HTR-8/SVneo (cell line): ENCODE measurements at places on chromosomes 4 and X.

- no peak for DNase-seq
These were observed 2.8 kb downstream of the AWAT2 start for GRCh38 chrX:70046978-70047377.

- no peak for DNase-seq
These were observed 136.8 kb downstream of the C4orf33 start for GRCh38 chr4:129232589-129233337.

GRCh38 chrX:153416781-153417450 is 5.6 kb downstream of the ZFP92 start:
- no peak for DNase-seq

- no peak for DNase-seq
These were observed 290.9 kb upstream of the LDB2 start for GRCh38 chr4:17189401-17189720.

- no peak for DNase-seq
These were observed 213.6 kb downstream of the CPE start for GRCh38 chr4:165592386-165592785.

GRCh38 chr4:153438916-153439756 is 27.0 kb upstream of the TMEM131L start:
- no peak for DNase-seq

- DNase-seq: no peak
These were observed 67.9 kb upstream of the TBL1X start for GRCh38 chrX:9396930-9397329.

DNA sequence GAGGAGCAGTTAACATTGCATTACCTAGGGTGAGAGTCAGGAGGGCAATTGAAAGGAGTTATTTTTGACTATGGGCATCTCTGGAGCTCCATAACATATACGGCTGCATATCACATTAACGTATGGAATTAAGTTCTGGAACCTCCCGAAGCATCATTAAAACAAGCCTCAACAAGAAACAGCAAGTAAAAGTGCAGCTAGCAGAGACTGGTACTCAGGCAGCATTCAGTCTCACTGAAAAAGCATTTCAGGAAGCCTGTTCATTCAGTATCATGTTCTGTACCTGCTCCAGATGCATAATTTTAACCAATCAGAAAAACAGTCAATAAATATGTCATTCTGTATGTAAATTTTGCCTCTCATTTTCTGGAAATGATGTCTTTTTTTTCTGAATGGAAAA is 299.6 kb downstream of the EPHA5 start:
- DNase-seq: no peak

DNA sequence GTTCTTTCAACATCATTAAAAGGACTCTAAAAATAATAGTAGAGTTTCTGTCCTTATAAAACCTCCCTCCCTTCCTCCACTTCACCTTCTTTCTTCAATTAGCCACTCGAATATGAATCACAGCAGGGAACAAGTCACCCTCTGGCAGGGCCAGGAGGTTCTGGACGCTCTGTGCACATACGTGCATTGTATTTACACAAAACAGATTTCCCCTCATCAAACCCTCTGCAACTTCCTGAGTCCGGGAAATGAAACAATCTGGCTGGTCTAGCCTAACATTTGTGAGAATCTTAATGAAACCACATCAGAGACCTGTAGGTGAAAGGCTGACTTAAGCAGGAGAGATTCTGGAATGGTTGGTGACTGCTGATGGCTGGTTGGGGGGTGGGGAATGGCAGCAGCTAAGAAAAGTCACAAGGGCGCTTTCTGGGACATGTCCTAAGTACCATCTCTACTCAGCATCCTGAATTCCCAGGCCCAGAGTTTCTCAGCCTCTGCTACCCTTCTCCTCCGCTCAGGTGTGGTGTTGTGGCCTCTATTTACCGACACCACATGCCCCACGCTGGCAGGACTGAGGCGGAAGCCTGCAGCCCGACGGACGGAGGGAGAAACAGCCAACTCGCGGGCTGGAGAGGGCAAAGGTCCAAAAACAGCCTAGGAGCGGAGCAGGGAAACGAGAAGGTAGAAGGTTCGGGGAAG is 1.0 kb downstream of the ZDHHC9 start:
- no peak for DNase-seq

DNA sequence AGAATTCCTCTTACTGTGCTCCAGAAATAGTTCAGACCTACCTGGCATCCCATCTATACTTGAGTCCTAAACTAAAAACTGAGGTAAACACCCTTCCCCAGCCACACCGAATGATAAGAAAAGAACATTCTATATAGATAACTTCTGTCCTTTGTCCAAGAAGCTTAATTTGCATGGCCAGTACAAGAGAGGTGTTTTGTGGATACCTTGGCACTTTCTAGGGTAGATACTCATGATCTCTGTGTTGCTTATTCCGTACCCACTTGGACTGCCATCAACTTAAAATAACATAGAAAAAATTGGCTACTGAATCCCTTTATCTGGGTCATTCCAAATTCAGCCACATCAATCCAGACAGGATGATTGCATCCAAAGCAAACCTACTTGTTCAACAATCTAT is 1050.4 kb downstream of the STIM2 start:
- no peak for DNase-seq

DNA sequence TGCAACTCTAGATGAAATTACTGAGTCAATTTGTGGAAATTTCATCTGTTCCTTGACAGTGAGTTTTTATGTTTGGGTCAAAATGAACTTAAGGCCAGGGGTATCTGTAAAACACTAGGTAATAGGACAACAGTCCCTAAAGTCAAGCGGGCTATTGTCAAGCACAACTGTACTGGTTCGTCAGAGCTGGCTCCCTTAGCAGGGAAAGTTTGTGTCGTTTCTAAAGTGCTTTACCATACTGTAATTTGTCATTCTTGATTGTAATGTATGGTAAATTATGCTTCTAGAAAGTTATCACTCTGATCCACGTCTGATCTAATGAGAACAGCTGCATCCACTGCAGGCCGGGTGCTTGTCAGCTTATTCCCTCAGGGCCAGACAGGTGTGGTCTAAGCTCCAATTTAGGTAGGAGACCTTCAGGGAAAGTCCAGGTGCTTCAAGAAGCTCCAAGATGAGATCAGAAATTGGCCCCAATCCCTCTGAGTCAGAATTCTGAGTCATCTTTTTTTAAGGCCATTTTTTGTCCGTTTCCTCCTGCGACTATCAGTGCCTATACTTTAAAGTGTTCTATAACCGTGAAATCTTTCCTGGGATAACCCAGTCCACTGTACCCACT is 92.2 kb downstream of the PALLD start:
- DNase-seq: peak; percentile 50

DNA sequence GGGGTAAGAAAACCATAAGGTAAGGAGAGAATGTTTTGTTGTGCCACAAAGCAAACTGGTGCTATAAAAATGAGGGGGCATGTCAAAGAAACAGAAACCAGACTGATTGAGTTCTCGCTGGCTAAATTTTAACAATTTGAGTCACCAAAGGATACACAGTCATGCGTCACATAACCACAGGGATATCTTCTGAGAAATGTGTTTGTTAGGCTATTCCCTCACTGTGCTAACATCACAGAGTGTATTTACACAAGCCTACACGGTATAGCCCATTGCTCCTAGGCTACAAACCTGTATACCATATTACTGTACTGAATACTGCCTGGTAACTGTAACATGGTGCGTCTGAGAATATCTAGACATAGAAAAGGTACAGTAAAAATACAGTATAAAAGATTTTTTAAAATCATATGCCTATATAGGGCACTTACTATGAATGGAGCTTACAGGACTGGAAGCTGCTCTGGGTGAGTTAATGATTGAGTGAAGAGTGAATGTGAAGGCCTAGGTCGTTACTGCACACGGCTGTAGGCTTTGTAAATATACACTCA is 50.1 kb downstream of the FBXW7 start:
- no peak for DNase-seq

- DNase-seq: peak; percentile 12
These were observed 29.6 kb downstream of the ADH7 start for GRCh38 chr4:99405433-99406115.

- peak; percentile 59 for DNase-seq
These were observed 305 bp upstream of the MAB21L2 start for GRCh38 chr4:150581641-150582051.

GRCh38 chrX:5163663-5164062 is 1065.0 kb downstream of the NLGN4X start:
- no peak for DNase-seq

DNA sequence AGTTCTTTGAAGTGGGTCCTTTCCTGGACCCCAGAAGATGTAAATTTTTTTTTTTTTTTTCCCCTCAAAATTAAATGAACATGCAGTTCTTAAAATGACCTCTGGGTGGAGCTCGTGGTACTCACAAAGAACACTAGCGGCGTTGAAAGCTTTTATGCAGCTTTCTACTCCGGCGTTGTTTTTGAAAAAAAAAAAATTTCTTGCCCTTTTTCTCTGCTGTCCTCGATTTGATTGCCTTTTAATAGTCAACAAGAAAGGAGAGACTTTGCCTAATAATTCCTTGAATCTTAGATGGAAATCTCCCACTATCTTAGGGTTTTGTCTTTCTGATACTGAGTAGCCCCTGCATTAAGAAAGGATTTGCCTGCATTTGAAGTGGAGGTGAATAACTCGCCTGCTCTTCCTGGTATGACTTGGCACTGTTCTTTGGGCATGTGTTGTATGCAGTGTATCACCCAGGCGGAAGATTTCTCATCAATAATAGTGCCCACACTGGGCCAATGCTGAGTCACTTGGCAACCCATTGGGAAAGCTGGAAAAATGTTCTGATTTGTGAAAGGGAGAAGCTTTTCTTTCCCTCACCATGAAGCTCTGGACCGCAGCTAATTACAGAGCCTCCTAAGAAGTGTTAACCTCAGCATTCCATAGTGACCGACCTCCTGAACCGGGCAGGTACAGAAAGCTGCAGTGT is 104.0 kb downstream of the PHEX start:
- DNase-seq: peak; percentile 54

- DNase-seq: no peak
These were observed 23.4 kb upstream of the WFS1 start for GRCh38 chr4:6246170-6246634.

- DNase-seq: no peak
These were observed 223.7 kb upstream of the DIPK2B start for GRCh38 chrX:45424326-45424725.

DNA sequence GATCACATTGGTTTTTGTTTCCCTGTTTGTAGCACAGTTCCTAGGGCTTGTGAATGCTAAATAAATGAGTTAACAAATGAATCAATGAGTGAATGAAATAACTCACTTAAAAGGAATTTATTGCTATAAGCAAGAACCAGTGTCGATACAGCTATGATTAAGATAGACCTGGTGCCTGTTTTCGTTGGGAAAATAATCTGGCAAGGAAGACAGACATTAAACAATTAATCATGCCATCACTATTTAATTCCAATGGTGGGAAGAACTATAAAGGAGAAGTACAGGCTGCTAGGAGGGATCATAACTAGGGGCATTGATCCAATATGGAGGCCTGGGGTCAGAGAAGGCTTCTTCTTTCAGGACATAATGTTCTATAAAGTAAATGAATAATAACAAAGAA is 4.5 kb upstream of the CBR4 start:
- no peak for DNase-seq

DNA sequence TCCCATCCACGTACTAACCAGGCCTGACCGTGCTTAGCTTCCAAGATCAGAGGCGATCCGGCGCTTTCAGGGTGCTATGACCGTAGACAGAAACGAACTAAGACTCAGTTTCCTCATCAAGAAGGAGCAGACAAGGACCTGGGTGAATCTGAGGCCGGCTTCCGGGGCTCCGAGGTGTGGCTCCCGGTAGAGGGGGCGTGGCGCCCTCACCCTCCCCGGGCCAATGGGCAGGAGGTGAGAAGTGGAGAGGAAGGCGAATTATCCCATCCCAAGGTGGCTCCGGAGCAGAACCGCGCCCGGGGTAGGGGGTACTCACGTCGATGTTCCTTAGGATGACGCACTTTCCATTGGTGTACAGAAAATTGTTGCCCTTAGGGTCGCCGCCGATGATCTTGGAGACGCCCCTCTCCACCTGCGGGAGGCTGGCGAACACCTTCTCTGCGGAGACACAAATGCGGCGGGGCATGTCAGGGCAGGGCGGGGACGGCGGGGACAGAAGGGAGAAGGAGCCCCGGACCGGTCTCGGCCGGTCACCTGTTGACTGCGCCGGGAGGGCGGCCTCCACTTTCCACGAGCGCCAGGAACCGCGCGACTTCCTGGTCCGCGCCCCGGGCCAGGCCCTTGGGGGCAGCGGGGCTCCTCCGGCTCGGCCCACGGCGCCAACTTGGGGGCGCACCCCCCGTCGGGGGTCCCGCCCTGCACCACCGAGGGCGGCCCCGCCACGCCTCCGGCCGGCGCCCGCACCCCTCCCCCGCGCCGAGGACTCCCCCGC is 616 bp downstream of the WDR1 start:
- DNase-seq: no peak

GRCh38 chr4:47482326-47482725 is 2.7 kb upstream of the ATP10D start:
- no peak for DNase-seq

DNA sequence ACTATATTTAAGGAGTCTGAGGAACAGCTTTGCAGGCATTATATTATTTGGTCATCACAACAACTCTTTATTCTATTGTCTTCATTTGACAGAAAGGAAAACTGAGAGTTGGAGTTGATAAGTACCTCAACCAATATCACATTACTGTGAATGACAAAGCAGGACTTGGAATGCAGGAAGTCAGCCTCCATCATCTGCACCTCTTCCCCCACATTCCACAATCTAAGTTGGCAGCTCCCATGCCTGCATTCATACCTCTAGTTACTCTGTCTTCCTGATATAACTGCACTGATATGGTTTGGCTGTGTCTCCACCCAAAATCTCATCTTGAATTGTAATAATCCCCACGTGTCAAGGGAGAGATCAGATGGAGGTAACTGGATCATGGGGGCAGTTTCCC is 356.7 kb downstream of the GALNTL6 start:
- DNase-seq: no peak

DNA sequence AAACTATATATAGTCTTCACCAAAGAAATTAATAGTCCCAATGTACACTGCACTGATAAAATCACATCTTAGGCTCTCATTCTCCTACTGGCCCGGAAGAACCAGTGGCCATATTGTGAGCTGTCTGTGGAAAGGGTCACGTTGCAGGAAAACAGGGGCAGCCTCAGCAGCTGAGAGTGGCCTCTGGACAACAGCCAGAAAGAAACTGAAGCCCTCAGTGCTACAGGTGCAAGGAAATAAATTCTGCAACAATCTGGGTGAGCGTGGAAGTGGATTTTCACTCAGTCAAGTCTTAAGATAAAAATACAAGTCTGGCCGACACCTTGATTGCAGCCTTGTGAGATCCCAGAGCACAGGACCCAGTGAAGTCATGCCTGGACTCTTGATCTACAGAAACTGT is 3.2 kb upstream of the SLC25A14 start:
- DNase-seq: no peak

DNA sequence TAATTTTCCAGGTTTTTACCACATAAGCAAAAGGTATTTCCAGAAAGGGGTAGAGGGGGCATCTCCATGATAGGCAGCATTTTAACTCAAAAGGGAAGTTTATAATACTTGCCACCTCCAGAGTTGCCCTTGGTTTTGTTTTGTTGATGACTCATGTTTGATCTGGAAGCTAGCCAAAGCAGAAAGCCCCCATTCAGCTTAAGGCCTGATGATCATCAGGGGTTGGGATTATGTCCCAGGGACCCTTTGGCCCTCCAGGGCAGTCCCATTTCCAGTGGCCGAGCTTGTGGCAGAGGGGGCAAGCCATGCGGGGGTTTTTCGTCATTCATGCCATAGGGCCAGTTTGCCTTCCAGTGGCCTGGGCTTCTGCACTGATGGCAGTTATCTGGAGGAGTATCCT is 143.0 kb upstream of the PLAC1 start:
- DNase-seq: no peak
